Stimulated activated naive CD8-positive, alpha-beta T cell treated with anti-CD3 and anti-CD28 coated beads, Interleukin-15, Interleukin-2, amounts not matched to agents 100 U/mL and 50 U/mL, for 24 hours (primary cell): ENCODE measurements at places on chromosomes 6 and 20.

DNA sequence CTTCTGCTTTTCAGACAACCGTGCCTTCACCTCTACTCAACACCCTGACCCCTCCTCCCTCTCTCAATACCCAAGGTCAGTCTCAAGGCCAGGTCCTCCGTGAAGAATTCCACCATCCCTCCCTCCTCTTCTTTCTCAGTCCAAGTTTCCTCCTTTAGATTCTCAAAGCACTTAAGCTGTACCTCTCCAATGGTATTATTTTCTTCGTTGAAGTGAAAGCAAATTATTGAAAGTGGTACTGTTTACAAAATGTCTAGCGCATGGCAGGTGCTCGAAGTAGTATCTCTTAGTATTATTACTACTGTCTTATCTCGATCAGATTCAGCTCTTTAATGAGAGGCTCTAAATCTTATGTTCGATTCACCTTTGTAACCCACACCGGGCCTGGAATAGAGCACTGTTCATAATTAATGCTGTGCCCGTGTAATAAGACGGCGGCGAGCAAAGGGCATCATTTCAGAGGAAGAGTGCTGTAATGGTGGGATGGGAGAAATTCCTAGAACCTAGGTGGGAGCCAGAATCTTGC lies 593 bp upstream of the RALGAPB start:
- no peak for DNase-seq

- DNase-seq: no peak
Measured at GRCh38 chr20:43739148-43739749, 12.4 kb upstream of the GTSF1L start.

DNA sequence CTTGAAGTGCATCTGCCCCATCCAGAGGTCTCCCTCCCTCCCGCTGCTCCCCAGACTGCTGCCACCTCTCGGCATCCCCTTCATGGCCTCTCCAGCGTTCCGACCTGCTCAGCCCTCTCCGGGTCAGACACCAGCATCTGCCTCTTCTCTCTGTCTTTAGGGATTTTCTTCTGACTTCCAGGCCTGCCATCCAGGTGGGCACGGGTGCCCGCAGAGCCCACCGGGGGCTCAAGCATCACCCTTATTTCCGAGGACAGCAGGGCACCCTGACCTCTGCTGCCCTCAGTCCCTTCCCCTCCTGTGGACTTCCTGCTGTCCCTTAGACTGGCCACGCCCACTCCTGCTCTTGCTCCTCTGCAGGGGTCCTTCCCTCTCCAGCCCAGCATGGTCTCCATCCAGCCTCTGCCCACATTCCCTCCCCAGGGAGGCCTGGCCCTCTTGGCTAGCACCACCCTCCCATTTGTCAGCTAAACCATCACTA lies 3.3 kb downstream of the NPEPL1 start:
- DNase-seq: no peak

GRCh38 chr20:22374678-22375590 lies 209.4 kb downstream of the FOXA2 start:
- DNase-seq: no peak

- DNase-seq: no peak
Measured at GRCh38 chr20:64244870-64245603, 10.5 kb upstream of the PCMTD2 start.

DNA sequence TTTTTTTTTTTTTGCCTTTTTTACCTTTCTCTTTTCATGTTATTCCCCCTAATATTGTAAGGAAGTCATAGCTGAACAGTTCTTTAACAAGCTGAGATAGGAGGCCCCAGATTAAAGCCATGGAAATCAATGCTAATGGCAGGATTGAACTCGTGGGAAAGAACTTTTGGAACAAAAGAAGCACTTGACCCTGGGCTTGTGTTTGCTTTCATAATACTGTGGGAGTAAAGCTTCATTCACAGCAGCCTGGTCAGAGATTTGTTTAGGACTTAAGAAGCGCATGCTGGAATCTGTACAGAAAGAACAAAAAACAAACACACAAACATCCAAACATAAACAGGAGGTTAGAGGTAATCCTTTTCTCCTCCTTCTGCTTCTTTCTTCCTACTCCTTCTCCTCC lies 5.1 kb downstream of the HEY2 start:
- DNase-seq: no peak

GRCh38 chr6:166707045-166707444 lies 80.0 kb upstream of the RPS6KA2 start:
- DNase-seq: peak; percentile 35

- no peak for DNase-seq
Measured at GRCh38 chr20:5116875-5117274, 2.9 kb downstream of the PCNA start.

GRCh38 chr20:46959081-46959692 lies 64.5 kb downstream of the EYA2 start:
- no peak for DNase-seq

DNA sequence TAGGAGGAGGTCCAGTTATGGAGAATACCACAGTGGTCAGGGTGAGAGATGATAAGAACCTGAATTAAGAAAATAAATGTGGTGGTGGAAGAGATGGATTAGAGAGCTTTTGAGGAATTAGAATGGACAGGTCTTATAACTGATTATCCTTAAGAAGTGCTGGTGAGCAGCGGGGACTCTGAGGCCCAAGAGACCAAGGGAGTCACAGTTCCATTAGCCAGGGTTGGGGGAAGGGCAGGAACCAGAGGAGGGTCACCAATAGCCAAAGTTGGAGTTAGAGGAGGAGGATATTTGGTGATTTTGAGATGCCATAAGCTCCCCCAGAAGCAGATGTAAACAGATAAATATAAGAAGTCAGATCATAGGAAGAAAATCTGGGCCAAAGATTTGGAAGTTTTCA lies 87.1 kb upstream of the PAK5 start:
- DNase-seq: no peak

DNA sequence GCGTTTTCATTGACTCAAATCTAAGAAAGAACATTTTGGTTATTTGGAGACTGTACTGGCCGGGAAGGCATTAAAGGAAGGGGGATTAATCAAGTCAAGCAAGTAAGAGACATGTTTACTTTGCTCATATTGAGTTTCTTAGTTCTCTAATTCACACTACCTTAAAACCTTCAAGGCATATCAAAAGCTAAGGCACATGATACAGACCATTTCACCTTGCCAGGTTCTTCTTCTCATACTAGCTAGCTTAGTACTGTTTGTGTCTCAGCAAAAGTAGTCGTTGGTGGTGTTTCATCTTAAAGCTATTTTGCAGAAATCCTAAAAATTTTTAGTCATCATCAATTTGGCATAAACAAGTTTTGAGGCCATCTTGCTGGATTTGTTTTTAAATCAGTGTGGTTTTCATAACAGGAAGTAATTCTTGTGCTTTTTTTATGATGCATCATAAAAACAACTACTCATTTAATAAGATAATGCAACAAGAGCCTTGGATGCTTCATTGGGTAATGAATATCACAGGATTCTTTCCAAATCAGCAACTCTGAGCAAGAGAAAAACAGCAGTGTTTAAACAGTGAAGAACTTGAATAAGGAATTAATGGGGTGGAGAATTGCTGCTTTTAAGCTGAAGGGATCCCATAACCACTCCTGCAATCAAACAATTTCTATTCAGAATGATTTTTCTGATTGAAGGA lies 425.3 kb downstream of the EPM2A start:
- no peak for DNase-seq

- no peak for DNase-seq
Measured at GRCh38 chr6:50829898-50830444, 11.3 kb downstream of the TFAP2B start.
